ENCODE measurements at places on chromosomes 5 and 9. TPM values are rescaled to one million over a fixed set of nuclear protein-coding genes. Genes with fewer than 3 reads are reported as not detected.

The PHF24 gene
- total RNA-seq, result not detected

The STPG3 gene
- not detected for total RNA-seq

GRCh38 chr5:60232036-60232795 is 338.7 kb upstream of the PDE4D start:
- no peak for DNase-seq

DNA sequence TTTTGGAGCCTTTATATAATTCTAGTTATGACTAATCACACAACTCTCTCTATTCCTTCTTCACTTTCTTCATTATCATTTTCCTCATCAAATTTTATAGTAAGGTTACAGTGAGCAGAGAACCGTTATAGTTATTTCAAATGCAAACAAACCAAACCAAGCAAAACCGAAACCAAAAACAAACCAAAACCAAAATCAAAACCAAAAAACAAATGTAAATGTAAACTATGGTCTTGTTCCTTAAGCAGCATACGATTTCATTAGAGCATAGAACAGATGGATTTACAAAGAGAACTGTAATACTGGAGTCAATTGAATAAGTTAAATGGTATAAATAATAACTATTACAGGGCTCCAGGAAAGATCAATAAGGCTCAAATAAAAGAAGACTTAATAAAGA is 447.1 kb downstream of the LRRC70 start:
- no peak for DNase-seq

DNA sequence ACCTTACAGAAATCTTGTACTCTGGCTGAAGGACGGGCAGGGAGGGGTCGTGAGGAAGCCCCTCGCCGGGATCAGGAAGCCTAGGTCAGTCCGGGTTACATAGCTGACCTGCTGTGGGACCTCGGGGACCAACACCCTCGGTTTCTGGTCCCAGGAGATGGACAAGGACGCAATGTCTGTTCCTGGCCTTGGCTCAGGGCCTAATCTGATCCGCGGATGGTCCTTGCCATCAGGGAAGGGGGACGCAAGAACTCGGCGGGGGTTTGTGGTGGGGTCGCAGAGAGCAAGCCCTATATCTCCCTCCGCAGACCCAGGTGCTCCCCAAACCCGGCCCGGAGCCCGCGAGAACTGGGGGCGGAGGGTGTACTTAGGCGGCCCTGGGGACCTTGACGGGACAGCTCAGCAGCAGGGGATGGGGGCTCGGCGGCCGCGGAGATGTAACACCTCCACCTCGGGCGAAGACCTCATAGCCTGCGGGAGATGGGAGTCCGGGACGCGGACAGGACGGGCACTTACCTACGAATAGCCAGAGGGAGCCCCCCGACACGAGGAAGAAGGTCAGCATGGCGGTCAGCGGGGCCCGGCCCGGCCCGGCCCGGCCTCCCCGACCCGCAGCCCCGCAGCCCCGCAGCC is 353 bp downstream of the ACSL6 start:
- DNase-seq, result no peak

GRCh38 chr5:179805070-179805528 is 1.6 kb downstream of the MGAT4B start:
- no peak for DNase-seq

GRCh38 chr9:68719847-68720246 is 14.8 kb downstream of the PIP5K1B start:
- no peak for DNase-seq

DNA sequence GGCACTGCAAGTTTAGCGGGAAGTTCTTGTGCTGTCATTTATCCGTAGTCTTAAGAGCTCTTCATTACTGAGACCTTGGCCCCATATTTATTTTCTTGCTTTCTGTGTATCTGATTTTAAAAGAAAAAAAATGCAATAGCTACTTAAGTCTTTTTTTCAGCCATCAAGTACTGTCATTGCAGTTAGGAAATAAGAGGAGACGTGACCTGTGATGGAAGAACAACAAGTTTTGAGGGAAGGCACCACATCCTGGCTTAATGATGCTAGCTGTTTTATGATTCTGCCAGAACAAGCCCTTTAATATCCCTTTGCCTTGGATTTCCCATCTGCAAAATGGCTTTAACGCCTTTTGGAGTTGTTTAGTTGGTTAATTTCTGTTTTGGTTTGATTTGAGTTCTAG is 3.8 kb downstream of the RGMB start:
- no peak for DNase-seq

DNA sequence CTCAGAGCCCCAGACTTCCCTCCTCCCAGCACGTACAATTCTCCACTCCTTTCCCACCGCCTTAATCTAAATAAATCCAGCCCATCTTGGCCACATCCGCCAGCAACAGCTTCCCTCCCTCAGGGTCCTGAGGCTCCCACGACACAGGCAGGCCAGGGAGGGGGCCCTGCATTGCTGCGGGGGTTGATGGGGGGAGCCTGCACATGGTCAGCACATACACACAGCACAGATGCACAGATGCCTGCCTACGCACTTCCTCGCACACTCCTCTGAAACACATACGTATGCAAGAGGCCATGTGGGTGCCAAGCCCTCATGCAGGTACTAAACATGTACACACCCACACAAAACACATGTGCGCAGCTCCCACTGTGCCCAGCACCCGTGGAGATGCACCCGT is 14.8 kb downstream of the PDGFRB start:
- DNase-seq, result no peak

The NUTM2F gene
- total RNA-seq, result not detected

The CTSV gene
- 1.9 TPM for total RNA-seq

GRCh38 chr9:84153885-84154284 is 173.3 kb downstream of the RMI1 start:
- DNase-seq, result peak; percentile 16

- DNase-seq, result no peak
These were observed 81.4 kb downstream of the SHC3 start for GRCh38 chr9:89097219-89097618.

GRCh38 chr9:137128862-137129455 is 10.0 kb upstream of the GRIN1 start:
- DNase-seq, result peak; percentile 29

- no peak for DNase-seq
These were observed 16.4 kb downstream of the GNAQ start for GRCh38 chr9:78015241-78015640.

GRCh38 chr5:10563110-10563944 is 543 bp upstream of the ANKRD33B start:
- DNase-seq, result peak; percentile 58

DNA sequence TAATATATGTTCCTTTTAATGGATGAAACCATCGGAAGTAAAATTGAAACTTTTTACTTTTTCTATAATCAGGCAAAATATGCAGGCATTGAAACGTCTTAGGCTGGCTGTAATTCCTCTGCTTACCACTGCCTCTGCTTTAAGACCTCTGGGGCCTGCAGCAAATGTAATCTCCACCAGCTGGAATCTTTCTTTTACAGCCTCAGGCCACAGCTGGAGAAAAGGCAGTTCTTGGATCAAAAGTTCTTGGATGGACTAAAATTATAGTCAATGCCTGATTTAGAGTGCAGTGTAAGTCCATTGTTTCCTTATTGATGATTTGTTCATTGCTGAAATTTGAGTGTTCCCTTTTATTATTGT is 396.7 kb downstream of the KCTD16 start:
- DNase-seq, result peak; percentile 20

- no peak for DNase-seq
These were observed 25.6 kb upstream of the ANKRD31 start for GRCh38 chr5:75262271-75262670.

The ENHO gene
- total RNA-seq, result not detected

- DNase-seq, result no peak
These were observed 1.3 kb downstream of the MAN1B1 start for GRCh38 chr9:137088121-137088520.

The LRRTM2 gene
- not detected for total RNA-seq

The TMEM174 gene
- total RNA-seq, result not detected

The TRIM14 gene
- total RNA-seq, result 15.8 TPM

The ANKRD20A1 gene
- total RNA-seq, result 0.10 TPM

The ARAP3 gene
- 19.8 TPM for total RNA-seq

DNA sequence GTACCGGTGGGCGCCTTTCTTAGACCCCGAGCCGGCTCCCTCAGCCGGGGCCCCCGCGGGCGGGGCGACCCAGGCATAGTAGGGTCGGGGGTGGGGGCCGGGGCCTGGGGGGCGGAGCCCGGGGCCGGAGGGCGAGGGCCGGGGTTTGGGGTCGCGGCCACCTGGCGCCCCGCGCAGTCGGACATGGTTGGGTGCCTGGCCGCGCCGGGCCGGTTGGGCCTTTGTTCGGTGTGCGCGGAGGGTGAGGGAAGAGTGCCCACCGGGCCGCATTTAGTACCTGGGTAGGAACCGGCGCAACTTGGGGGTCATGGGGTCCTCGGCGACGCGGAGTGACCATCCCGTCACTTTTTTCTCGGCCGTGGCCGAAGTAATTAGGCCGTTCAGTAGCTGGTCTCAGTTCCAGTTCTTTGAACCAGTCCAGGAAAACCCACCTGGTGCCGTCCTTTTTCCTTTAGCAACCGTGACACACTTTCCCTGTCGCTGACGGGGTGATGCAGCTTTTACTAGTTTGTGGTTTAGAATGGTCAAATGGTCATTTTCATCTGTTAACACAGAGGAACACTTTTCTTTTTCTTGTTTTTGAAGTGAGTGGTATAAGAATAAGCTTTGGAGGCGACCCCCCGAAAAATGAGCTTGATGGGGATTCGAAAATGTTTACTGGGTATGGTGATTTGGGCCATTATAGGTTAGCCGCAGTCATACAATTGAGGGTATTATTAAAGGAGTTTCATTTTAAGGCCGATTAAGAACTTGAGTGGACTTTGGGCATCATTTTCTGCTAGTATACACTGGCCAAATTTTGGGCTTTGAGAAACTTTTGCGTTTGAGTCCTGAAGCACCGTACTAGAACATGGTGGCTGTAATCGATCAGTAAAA is 589 bp downstream of the CKS2 start:
- peak; percentile 20 for DNase-seq

- DNase-seq, result no peak
These were observed 254.6 kb downstream of the EDIL3 start for GRCh38 chr5:84130006-84130580.

The MCIDAS gene
- 1.8 TPM for total RNA-seq

GRCh38 chr9:37187292-37187691 is 66.9 kb downstream of the ZCCHC7 start:
- no peak for DNase-seq

DNA sequence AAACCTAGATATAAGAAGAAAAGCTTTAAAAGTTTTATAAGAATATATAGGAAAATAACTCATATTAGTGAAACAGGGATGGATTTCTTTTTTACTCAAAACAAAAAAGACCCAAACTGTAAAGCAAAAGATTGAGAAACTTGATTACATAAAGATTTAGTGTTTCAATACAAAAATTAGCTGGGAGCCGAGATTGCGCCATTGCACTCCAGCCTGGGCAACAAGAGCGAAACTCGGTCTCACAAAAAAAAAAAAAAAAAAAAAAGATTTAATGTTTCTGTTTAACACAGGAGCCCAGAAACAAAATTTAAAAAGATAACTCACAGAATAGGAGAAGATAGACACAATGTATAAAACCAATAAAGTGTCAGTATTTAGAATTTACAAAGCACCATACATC is 45.2 kb downstream of the CDC14B start:
- no peak for DNase-seq

DNA sequence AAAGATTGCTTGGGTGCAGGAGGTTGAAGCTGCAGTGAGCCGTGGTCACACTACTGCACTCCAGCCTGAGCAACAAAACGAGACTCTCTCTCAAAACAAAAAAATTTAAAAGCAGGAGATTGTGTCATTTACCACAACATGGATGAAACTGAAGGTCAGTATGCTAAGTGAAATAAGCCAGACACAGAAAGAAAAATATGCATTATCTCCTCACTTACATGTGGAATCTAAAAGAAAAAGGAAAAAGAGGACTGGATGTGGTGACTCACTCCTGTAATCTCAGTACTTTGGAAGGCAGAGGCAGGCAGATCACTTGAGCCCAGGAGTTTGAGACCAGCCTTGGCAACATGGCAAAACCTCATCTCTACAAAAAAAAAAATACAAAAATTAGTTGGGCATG is 146.8 kb upstream of the DAPK1 start:
- no peak for DNase-seq

The RALGPS1 gene
- total RNA-seq, result 2.4 TPM

DNA sequence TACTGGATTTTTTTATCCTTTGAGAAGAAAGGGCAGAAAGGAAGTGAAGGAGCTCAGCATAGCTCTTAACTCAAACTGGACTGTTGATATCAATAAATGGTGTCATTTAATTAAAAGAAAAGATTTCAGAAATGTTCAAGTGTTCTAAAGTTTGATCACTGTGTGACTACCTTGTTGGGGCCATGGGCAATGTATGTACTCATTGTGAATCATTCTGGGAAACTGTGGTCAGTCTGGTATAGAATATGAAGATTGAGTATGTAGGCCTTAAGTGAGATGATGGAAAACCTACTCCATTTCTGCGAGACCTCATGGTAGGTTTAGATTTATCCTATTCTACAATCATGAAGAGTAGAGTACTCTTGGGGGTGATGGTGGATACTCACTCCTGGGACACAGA is 164.5 kb upstream of the RGS7BP start:
- no peak for DNase-seq

DNA sequence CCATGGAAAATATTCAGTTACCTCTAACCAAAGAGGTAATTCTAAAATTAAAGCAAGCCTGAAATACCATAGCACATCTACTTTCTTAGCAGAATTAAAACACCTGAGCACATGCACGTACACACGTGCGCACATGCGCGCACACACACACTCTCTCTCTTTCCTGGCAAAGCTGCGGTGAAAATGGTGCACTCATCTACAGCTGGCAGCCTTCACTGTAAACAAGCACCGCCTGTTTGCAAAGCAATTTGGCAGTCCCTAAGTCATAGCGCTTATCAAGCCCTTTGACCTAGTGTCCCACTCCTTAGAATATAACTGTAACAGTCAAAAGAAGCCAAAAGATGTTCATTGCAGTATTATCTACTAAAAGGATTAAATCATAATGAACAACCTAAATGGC is 278.7 kb downstream of the DENND1A start:
- DNase-seq, result no peak

- no peak for DNase-seq
These were observed 922 bp downstream of the CRHBP start for GRCh38 chr5:76953551-76954382.

The PPP3R2 gene
- total RNA-seq, result not detected

DNA sequence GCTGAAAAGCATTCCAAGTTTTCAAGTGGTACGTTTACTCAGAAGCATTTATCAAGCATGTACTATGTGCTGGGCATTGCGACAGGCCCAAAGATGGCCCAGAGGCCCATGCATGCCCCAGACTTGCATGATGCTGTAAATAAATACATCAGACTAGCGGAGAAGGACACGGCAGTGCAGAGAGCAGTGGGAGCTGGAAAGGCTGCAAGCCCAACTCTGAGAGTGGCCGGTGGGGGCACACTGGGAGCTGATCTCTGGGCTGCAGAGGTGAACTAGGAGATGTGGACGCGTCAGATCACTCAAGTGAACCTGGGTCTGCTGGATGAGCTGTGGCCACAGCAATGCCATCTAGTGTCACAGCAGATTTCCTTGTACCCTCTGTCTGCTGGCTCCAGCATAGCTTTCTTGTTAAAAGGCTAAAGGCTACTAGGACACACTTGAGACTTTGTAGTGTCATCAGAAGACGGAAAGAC is 246.9 kb downstream of the FANCC start:
- DNase-seq, result no peak

GRCh38 chr5:95191330-95191729 is 93.6 kb downstream of the MCTP1 start:
- no peak for DNase-seq

The SPINK13 gene
- total RNA-seq, result not detected

Measured in MCF 10A (cell line).